Cortex of kidney (tissue), 1 donor: ENCODE measurements at places on chromosomes 6 and 20.

- DNase-seq: no peak
Measured at GRCh38 chr6:43784049-43784855, 14.2 kb downstream of the VEGFA start.

DNA sequence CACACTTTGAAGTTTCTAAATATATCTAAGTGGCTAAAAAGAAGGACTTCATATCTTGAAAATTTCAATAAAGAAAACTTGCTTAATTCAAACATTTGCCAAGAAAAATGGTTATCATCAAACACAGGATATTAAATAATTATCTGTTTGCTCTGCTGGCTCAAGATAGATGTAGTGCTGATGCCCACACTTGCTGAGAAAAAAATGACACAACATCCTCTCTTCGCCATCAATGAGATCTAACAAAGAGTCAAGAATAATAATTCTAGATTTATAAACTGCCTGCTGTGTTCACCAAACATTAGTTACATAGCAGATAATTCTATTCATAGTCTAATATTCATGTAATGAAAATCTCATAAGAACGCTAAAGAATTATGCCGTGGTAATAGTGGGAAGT, 93.6 kb downstream of the EPHA7 start:
- DNase-seq: no peak

DNA sequence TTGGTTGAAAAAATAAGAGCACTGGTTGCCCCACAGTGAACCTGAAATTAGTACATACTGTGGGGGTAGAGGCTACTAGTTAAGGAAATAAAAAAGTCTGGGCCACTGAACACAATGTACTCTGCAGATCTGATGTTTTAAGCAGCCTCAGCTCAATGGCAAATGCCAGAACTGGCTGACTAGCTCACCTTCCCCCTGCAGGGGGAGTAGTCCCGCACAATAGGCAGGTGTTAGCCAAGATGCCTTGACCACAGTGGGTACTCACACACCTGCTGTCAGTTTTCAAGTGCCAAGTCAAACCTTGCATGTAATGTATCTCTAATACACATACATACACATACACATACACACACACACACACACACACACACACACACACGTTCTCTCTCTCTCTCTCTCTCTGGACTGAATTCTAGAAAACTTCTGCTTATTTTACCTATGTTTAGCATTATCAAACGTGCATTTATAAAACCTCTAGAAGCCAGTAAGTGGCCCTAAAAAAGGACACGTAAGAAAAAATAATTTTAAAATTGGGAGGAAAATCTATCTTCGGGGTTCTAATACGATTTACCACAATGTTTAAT, 36.1 kb downstream of the GMDS start:
- DNase-seq: no peak

DNA sequence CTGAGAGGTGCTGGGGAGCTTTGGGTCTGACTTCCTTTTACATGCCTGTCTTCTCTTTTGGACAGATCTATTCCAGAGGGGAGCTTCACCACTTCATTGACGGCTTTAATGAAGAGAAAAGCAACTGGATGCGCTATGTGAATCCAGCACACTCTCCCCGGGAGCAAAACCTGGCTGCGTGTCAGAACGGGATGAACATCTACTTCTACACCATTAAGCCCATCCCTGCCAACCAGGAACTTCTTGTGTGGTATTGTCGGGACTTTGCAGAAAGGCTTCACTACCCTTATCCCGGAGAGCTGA, 13.1 kb downstream of the PRDM1 start:
- no peak for DNase-seq

GRCh38 chr6:39685489-39685826, 39.8 kb downstream of the KIF6 start:
- DNase-seq: no peak

DNA sequence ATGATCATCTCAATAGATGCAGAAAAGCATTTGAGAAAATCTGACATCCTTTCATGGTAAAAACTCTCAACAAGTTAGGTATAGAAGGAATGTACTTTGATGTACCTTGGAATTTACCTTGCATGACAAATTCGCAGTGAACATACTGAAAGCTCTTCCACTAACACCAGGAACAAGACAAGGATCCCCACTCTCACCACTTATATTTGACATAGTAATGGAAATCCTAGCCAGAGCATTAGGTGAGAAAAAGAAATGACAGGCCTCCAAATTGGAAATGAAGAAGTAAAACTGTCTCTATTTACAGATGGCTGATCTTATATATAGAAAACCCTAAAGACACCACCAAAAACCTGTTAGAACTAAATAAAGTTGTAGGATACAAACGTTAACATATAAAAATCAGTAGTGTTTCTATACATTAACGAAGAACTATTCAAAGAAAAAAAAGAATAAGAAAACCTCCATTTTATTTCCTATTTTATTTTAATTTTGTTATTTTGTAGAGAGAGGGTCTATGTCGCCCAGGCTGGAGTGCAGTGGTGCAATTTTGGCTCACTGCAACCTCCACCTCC, 26.9 kb downstream of the PCNA start:
- DNase-seq: no peak

GRCh38 chr6:44133003-44133931, 5.9 kb downstream of the TMEM63B start:
- no peak for DNase-seq

GRCh38 chr6:152471456-152472265, 165.5 kb downstream of the SYNE1 start:
- DNase-seq: no peak

- DNase-seq: no peak
Measured at GRCh38 chr20:41300886-41301285, 16.6 kb downstream of the ZHX3 start.

DNA sequence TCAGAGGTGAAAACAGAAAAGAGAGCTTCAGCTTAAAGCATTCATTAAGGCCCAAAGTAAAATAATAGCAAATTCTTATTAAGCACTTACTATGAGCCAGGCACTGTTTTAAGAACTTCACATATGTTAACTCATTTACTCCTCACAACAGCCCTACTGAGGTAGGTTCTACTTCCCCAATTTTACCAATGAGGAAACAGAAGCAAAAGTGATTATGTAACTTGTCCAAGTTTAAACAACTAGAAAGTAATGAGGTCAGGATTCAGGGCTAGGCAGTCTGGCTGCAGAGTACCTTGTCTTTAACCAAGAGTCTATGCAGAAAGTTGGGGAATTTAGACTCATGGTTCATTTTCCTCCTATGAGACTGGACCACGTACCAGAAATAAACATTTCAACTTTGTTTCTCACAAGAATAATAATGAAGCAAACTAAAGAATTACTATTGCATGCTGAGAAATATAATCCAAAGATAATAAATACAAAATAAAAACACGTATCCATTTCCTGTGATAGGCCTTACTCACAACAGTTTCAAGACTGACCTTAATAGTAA, 3.8 kb downstream of the COL21A1 start:
- DNase-seq: no peak

GRCh38 chr6:47789553-47789952, 7.7 kb downstream of the OPN5 start:
- DNase-seq: no peak

GRCh38 chr6:156776470-156776839, 723 bp upstream of the ARID1B start:
- no peak for DNase-seq

DNA sequence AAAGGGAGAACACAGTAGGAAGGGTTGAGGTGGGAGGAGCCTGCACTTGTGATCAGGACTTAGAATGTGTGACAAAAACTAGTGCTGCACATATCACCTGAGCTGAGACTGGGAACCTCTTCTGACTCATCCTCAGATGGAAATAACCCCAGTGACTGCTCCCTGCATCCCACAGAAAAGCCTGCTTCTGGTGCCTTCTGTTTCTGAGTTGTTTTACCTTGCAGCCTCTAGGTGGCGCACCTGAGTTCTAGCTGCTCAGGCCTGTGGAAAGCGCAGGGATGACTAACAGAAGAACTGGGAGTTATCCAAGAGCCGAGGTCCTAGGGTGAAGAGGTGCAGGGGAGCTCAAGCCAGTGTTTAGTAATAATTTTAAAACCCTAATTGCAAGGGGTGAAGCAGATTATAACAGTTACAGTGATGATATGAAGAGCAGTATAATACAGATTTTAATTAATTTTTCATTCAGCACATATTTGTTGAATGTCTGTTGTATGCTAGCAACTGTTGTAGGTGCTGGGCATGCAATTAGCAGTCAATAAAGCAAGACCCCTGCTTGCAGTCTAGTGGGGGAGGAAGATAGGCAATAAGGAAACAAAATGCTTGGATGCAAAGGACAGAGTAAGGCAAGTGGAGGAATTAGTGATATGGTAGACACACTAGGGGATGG, 302.5 kb downstream of the DHX35 start:
- DNase-seq: no peak

DNA sequence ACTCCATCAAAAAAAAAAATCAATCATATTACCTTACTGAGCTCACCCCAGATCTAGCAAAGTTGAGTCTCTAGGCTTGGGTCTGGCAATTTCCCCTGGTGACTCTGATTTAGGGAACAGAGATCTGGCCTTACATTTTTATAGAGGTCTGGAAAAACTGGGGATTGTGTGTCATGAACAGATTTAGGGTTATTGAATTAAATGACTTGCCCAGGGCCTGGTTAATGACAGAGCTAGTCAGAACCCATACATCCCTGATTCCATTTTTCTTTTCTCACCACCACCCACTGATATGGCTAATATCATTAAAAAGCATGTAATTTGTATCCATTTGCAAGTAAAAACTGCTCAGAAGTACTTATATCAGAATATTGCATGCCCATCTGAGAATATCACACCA, 163.4 kb upstream of the OGFRL1 start:
- no peak for DNase-seq

DNA sequence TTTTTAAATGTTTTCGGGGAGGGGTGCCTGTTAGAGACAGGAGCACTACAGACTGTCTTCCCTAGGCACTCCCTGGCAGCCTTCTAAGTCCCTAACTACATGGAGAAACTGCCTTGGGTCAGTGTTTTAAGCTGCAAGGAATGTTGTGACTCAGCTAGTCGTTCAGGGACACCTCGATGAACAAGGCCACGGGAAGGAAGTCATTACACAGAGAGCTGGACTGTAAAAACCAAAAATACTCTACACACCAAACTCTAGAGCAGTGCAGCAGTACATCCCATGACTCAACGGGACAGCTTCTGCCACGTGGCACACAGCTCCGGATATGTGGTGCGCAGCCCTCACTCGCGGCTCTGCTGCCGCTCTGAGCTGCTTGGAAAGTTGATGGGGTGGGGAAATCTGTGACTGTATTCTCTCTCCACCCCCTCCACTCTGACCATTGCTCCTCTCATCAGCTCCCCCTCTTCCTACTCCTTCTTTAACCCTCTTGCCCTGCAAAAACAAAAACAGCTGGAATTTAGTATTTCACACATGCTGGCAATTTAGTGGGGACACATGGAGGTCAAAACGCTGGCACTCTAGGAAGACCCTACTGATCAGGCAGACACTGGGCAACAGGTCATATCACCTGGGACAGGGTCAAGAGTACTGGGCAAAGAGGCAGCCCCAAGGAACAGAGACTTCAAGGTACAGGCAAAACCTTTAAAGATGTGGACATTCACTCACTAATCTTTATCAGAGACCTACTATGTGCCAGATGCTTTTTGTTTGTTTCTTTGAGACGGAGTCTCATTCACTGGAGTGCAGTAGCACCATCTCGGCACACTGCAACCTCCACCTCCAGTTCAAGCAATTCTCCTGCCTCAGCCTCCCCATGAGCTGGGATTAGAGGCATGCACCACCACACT, 10.9 kb upstream of the LPIN3 start:
- DNase-seq: no peak
